ENCODE measurements at places on chromosomes 1 and 21. TPM values are rescaled to one million over a fixed set of nuclear protein-coding genes. Genes with fewer than 3 reads are reported as not detected.

DNA sequence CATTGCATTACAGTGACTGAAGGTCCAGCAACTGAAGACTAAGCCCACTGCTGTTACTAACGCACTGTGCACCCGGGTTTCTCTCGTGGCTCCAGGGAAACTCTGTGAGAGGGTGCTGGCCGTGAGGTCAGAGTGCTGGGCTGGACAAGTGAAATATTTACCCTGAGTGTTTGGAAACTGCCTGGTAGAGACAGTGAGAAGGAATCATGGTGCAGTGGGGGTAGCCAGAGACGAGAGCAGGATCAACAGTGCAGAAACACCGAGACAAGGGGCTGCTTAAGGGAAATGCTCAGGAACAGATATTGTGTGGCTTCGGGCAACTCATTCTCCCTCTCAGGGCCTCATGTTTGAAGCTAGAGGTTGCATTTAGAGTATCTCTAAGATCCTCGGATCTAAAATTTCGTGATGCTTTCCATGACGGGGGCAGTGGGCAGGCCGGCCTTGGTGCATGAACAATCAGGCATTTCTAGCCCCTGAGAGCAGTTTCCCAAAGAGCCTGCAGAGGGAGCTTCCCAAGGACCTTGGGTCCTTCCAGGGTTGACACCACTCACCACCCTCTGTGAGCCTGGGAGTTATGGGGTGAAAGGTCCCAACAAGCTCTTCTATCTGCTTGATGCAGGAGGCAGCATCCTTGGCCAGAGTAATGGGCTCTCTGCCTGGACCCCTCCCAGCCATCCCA, 9.7 kb downstream of the CD2 start:
- no peak for DNase-seq

GRCh38 chr1:53249706-53250105, 11.4 kb upstream of the MAGOH start:
- DNase-seq, result no peak

The C1orf105 gene
- 19.1 TPM for total RNA-seq

- no peak for DNase-seq
These were observed 168.8 kb downstream of the GABPA start for GRCh38 chr21:25903607-25904006.

DNA sequence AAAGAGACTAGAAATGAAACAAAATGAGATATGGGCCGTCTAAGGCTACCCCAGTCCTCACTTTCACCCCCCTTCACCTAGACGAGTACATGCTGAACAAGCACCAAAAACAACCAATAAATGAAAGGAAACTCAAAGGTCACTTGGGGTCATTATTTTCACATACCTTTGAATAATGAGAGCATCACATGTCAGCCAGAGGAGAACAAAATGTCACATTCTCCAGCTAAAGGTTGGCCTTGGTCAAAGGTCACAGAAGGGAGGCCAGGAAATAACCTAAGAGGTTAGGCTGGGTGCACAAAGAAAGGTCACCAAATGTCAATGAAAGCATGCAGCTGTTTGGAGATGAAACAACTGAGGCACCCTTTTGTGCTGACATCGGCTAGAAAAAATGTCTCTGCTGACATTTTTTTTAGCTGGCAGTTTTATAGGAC, 288.7 kb upstream of the USP25 start:
- no peak for DNase-seq

DNA sequence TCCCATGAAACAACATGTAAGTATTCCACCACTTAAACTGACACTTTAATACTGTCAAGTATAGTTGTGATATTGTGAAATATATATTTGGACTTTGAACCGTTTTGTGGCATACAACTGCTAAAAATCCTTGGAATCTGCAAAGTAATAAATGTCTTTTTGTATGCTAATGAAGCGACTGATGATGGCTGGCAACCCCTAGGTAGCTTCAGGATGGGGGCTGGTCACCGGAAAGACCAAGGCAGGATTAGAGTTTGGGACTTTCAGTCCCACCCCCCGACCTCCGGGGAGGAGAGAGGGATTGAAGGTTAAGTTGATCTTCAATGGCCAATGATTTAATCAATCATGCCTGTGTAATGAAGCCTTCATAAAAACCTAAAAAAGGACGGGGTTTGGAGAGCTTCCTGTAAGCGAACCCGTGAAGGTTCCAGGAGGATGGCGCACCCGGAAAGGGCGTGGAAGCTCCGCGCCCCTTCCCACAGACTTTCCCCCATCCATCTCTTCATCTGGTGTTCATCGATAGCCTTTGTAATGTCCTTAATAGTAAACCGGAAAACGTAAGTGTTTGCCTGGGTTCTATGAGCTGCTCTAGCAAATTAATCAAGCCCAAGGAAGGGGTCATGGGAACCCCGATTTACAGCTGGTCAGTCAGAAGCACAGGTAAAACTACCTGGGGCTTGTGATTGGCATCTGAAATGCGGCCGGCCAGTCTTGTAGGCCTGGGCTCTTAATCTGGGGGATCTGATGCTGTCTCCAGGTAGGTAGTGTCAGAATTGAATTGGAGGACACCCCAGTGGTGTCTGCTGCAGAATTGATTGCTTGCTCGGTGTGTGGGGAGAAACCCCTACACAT, 1.8 kb upstream of the ZNF281 start:
- no peak for DNase-seq

DNA sequence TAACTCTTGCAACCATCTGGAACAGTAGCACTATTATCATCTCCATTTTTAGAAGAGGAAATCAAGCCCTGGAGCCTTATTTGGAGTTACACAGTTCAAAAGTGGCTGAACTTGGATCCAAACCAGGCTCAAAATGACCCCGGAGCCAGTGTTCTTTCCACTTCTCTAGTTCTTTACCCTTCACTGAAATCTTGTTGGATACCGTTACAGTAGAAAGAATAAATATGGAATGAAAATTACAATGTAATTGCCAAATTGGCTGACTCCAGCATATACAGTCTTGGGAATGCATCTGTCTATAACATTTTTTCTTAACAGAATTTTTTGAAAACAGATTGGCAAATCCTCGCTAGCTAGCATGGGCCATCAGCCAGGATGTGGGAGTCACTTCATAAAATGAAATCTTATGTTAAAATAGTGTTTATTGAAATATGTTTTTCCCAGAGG, 261.4 kb downstream of the CTH start:
- DNase-seq, result no peak

The GJB5 gene
- not detected for total RNA-seq

The APOBEC4 gene
- 0.09 TPM for total RNA-seq

GRCh38 chr21:45354970-45355369, 50.0 kb upstream of the COL18A1 start:
- DNase-seq, result no peak

DNA sequence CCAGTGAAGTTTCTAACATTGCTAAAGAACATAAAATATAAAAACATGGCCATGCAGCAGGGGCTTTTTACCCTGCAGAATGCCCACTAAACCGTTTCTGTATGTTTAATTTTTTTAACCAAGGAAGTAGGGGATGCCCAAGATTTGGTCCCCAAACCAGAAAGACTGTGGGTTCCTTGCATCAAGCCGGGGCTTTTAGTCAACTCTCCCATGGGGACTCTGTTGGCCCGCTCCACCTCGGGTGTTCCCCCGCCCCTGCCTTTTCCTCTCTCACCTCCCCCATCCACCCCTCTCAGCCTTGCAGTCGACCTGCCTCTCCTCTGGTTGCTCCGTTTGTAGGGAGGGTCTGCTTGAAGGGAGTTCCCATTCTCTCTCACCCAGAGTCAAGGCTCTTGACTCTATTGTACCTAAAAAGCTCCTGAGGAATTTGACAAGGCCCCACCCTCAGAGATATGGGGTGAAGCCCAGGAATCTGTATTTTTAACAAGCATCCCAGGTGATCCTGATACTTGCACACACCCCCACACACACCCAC, 117.5 kb downstream of the TOMM20 start:
- no peak for DNase-seq

- DNase-seq, result no peak
These were observed 26.2 kb upstream of the LYST start for GRCh38 chr1:235892734-235893413.

DNA sequence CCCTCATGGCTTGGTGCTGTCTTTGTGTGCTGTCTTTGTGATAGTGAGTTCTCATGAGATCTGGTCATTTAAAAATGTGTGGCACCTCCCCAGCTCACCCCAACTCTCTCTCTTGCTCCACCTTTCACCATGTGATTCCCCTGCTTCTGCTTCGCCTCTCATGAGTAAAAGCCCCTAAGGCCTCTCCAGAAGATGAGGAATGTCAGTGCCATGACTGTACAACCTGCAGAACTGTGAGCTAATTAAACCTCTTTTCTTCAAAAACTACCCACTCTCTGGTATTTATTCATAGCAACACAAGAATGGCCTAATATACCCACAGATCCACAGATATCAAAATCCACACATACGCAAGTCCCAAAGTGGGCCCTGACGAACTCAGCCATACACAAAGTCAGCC, 88.9 kb upstream of the PPP2R5A start:
- DNase-seq, result no peak

DNA sequence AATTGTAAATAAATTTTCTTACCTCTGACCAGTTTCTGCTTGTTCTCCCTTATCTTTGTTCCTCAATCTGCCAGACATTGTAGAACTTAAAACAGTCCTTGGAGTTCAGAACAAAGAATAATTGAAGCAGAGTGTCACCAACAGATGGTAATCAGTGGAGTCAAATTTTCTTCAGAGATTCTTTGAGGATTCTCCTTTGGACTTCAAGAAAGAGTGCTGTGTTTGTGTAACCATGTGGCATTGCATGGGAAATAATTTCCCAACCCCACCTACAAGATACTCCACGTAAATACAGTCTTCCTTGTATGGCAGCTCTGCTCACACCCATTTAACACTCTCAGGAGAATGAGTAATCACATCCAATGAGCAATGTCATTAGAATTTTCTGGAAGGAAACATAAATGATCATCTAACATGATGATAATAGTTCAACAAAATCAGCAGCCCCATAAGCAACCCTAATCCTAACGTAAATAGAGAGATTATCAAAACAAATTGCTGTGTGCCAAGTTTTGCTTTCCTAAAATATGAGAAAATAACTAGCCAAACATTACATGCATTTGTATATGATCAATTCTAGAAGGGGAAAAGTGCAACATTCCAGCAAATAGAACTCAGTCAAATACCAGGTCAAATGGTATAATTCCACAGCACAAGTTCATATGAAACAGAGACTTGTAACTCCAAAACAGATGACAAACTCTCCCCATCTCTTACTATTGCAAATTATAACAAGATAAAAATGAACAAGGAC, 6.9 kb upstream of the DENND1B start:
- no peak for DNase-seq

DNA sequence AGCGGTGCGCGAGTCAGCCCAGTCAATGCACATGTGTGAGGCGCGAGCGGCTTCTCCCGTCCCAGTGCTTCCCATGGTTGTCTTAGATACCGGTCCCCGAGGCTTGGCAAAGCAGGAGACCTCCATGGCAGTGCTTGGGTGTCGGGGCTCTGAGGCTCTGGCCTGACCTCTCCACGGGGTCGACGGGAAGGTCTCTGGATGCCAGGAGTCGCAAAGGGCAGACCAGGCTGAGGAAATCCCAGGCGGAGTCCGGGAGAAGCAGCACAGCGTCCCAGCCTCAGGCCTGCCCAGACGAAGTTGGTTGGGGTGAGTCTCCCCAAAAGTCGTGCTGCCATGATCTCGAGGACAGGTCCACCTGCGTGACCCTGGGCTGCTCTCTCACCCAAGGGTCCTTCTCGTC, 3881.6 kb downstream of the SRGAP2C start:
- no peak for DNase-seq

DNA sequence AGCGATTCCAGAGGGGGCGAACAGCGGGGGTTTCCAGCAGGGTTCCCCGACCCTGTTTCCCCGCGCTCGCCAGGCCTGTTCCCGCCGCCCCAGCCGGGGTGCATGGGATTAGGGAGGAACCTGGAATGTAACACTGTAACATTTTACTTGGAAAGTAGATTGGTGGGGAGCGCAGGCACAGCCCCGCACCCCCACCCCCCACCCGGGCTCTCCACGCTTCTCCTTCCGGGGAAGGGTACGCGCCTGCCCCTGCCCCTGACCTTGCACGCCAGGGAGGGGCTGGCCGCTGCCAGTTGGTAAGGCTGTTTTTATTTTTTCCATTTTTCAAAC, 427 bp downstream of the FAM3B start:
- no peak for DNase-seq

The TCEA3 gene
- 57.6 TPM for total RNA-seq

DNA sequence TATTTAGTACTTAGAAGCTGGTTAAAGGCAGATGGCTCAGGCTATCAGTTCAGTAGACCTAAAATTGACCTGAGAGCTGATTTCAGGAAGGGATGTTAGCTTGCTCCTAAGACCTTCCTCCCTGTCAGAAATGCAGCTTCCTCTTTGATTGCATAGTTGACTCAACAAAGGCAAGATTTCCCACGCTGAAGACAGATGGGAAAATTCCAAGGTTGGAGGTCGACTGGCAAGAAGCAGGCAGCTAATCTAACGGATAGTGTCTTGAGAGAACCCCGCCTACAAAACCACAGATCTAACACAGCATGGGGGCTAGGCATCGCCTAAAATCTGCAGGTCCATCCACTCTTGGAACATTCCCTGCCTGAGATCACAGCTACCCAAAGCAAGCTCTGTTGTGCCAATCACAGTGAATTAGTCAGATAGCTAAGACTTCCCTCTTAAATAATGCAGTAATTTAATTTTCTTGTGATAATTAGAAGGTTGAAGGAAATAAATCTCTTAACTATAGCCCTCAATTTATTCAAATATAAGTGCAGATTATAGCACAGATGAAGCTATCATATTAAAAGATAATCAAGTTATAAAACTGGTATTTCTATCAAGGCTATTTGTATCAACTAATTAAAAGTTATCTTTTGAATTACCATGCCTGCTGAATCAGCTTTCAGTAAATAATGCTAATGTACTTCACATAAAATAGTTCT, 357.8 kb upstream of the SGIP1 start:
- DNase-seq, result no peak

The VANGL2 gene
- 8.5 TPM for total RNA-seq

The COL11A1 gene
- not detected for total RNA-seq

The TARS2 gene
- 23.0 TPM for total RNA-seq

The C1QTNF12 gene
- total RNA-seq, result 2.4 TPM

DNA sequence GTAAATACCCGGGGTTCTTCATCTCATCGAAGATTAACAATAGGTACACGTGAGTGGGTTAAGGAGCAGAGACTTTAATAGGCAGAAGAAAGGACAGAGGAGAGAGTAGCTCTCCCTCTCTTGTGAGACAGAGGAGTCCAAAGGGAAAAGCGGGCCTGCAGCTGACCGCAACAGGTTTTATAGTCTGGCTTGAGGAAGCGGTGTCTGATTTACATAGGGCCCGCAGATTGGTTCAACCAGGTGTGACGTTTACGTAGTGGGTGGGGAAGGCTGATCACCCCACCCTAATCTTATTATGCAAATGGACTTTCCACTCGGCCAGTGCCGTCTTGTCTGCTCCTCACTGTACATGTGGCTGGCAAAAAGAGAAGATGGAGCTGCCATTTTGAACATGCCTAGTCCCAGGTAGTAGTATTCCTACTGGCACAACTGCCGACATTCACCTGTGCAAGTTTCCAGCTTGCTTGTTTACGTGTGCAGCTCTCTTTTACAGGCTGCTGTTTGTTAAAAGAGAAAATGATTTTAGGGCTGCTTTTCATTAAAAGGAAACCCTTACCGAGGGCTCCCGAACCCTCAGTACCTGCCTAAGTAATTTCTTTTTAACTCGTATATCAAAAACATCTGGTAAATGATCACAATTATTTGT, 10.6 kb downstream of the CDC14A start:
- DNase-seq, result no peak

GRCh38 chr1:1235016-1235744, 3.1 kb downstream of the B3GALT6 start:
- no peak for DNase-seq

GRCh38 chr1:192907545-192908243, 98.9 kb downstream of the RGS2 start:
- DNase-seq, result no peak

GRCh38 chr21:33844104-33844889, 71.3 kb downstream of the ATP5PO start:
- peak; percentile 79 for DNase-seq

The RLF gene
- 14.1 TPM for total RNA-seq

Measured in right cardiac atrium (tissue), 5 donors.